ENCODE measurements at places on chromosomes 3 and 15. TPM values are rescaled to one million over a fixed set of nuclear protein-coding genes. Genes with fewer than 3 reads are reported as not detected.
A peak's percentile ranks its signal among the peaks of the same experiment; 100 is the strongest.

The ITGA11 gene
- 8.5 TPM for total RNA-seq

The ZMAT3 gene
- 10.4 TPM for total RNA-seq

- no peak for DNase-seq
These were observed 341.5 kb upstream of the DNAJC19 start for GRCh38 chr3:181330821-181331563.

DNA sequence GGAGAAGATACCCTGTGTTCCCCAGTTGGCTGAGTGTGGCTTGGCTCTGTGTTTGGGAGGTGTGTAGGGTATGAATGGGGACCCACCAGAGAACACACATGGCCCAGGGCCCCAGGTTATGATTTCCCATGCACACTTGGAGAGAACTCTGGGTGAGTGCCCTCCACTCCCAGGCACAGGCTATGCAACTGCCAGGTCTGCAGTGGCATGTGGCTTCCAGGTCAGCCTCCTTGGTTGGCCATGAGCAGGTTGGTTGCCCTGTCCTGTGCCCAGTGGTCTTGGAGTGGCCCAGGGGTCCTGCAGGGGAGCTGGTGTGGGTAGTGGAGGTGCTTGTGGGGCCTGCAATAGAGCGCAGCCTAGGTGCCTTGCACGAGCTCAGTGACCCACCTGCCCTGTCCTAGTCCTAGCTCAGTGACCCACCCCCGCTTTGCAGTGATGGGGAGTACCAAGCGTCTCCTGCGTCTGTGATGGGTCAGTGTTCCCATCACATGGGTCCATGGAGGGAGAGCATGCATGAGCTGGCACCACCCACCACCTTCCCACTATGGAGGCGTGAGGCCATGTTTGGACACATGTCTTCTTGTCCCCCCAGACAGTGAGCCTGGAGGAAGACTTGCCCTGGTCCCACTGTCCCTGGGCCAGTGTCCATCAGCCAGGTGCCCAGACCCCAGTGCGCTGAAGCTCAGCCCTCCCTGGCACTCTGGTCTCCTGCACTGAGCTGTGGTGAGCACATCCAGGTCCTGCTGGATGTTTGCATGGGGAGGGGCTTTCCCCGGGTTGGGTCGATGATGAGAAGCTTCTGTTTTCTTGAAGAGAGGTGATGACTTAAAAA, 217.3 kb downstream of the SNRPN start:
- DNase-seq, result peak; percentile 31

- no peak for DNase-seq
These were observed 51.9 kb downstream of the RPLP1 start for GRCh38 chr15:69504352-69505040.

- no peak for DNase-seq
These were observed 24.3 kb upstream of the IL12A start for GRCh38 chr3:159964166-159964973.

GRCh38 chr3:67437090-67437489, 217.3 kb downstream of the SUCLG2 start:
- DNase-seq, result no peak

The PLA2G4B gene
- total RNA-seq, result 10.2 TPM

The TRPM1 gene
- total RNA-seq, result not detected

The GASK1A gene
- 20.5 TPM for total RNA-seq

GRCh38 chr15:38503496-38503895, 49.6 kb downstream of the FAM98B start:
- no peak for DNase-seq

GRCh38 chr15:73750438-73750837, 2.7 kb downstream of the INSYN1 start:
- no peak for DNase-seq

GRCh38 chr3:192933779-192934460, 16.3 kb upstream of the MB21D2 start:
- no peak for DNase-seq

The MAP6D1 gene
- total RNA-seq, result 0.33 TPM

Measured in breast epithelium (tissue), 4 donors.